ENCODE measurements at places on chromosomes 2 and 18.
A peak's percentile ranks its signal among the peaks of the same experiment; 100 is the strongest.

GRCh38 chr2:236661061-236661761, 91.6 kb downstream of the ACKR3 start:
- no peak for DNase-seq

GRCh38 chr2:224724331-224724730, 8.2 kb upstream of the CCDC195 start:
- DNase-seq: no peak

DNA sequence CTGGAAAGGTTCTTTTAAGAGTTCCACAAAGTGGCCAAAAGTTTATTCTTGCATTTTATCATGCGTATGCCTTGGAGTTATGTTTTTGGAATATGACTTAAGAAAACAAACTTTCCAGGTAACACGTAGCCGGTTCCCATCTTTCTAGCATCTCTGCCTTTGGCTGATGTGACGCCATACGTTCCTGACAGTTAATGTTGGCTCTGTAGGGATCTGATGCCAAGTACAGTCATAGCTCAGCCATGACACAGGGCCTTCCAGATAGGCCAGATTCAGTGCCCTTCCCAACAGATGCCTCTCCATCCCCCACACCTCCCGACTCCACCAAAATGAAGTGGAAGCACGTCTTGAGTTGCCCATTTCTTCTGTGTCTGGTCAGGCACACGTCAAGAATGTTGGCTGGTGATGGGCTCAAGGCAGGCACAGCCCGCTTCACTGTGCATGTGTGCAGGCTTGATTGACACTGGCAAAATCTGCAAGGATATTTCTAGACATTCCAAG, 51.0 kb upstream of the THOC1 start:
- no peak for DNase-seq

DNA sequence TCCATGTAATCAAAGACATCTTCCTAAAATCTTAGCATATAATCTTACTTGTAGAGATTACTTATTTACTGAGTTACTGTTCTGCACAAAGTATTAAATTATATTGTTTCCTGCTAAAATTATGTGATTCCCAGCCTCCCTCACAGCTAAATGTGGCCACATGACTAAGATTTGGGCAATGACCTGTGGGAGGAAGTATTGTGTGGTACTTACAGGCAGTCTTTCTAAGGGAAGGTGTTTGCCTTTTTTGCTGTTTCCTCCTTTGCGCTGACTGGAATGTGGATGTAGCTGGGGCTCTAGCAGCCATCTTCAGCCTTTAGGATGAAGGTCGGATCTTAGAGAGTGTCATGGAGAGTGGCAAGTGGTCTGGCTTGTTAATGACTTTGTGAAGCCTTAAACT, 146.3 kb upstream of the APCDD1 start:
- no peak for DNase-seq

- no peak for DNase-seq
Measured at GRCh38 chr18:61203151-61203550, 130.1 kb upstream of the CDH20 start.

GRCh38 chr2:230666885-230667712, 45.5 kb upstream of the CAB39 start:
- DNase-seq: peak; percentile 62

- DNase-seq: no peak
Measured at GRCh38 chr2:145018502-145018901, 498.6 kb upstream of the ZEB2 start.

- no peak for DNase-seq
Measured at GRCh38 chr18:64019922-64020756, 50.3 kb downstream of the SERPINB8 start.

DNA sequence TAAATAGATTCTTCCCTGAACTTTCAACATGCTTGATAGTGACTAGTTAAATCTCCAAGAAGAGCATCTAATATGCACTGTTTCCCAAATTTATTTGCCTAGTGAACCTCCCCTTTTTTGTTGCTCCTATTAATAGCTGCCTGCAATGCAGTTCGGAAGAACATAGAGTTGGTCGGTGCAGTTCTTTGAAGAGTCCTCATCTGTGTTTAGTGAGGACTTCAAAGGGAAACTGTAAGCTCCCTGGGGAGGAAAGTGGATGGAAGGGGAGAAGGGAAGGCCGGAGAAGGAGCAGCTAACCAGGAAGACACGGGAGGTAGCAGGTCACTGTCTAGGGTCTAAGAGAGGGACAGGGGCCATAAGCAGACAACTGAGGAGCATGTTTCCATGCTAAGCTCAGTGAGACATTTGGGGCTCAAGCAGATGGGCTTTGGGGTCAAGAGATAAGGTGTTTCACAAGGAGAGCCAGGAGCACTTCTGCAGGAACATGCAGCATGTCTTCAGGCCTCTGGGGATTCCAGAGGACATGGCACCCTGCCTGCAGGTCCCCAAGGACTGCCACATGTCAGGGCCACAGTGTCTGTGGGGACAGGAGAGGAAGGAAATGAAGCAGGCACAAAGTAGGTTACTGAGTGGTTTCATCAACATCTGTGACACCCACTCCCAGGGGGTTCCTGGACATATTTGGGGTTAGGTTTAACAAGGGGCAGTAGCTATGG, 48.7 kb upstream of the ANXA4 start:
- DNase-seq: peak; percentile 33

GRCh38 chr2:193187816-193188215, 993.1 kb upstream of the TMEFF2 start:
- no peak for DNase-seq

DNA sequence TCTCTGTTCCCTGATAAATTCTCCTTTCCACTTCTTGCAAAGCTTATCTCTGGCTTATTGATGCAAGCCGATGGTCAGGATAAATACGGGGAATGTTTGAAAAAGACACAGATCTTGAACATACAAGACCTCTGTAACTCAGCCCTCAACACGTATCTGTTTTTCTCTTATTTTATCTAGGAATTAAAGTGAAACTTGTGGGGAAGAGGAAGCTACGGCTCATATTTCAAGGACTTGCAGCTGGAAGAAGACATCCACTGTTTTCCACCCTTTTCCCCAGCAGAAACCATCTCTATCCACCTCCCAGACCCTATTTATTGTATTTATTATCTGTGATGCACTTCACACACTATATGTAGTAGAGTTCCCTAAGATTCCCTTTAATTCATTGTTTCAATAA, 98.4 kb upstream of the TANK start:
- DNase-seq: no peak

- DNase-seq: peak; percentile 34
Measured at GRCh38 chr18:9951022-9951859, 37.4 kb downstream of the VAPA start.

DNA sequence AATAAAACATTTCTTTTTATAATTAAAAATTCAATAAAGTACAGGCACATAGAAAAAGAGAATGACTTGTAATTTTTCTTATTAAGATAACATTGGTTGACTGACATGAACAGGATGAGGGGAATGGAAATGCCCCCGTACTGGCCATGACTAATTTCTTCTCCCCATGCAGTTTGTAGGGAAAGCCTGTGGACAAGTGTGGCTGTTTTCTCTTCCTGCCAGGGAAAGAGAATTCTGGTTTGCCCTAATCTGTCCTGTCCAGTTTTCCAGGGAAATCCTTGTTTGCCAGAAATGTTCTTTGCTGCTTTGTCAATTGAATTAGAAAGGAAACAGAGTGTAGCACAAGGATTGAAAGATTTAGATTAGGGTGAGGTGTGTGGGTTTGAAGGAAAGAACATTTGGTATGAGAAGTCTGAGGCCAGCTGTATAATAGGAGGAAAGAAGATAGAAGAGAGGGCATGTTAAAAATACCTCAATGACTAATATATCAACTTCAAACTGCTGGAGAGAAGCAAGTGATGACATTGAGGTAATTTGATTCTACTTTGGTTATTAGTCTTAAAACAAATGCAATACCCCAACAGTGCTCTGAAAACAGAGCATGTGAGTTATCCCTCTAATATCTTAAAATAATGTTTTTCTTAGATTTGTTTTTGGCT, 593.9 kb upstream of the ZNF804A start:
- DNase-seq: no peak

- DNase-seq: no peak
Measured at GRCh38 chr2:85421260-85422071, 3.0 kb downstream of the SH2D6 start.

DNA sequence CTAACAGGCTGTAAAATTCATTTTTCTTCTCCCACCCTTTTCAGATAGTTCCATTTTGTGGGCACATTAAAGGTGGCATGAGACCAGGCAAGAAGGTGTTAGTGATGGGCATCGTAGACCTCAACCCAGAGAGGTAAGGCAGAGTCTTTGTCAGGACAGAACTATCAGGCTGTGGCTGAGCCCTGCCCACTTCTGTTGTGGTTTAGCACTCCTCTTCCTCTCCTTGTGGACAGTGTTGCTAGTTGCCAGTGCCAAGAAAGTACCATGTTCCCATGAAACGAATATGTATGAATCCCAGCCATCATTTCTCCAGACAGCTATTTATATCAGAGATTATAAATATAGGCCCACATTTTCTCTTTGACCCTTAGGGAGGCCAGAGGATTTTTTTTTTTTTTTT, 1.6 kb downstream of the LGALSL start:
- DNase-seq: no peak

GRCh38 chr2:77007686-77008085, 514.5 kb downstream of the LRRTM4 start:
- no peak for DNase-seq

GRCh38 chr18:79479116-79479760, 83.5 kb downstream of the NFATC1 start:
- no peak for DNase-seq

GRCh38 chr2:137801228-137801627, 163.0 kb upstream of the HNMT start:
- no peak for DNase-seq

GRCh38 chr18:36661999-36662398, 166.8 kb downstream of the TPGS2 start:
- DNase-seq: no peak

DNA sequence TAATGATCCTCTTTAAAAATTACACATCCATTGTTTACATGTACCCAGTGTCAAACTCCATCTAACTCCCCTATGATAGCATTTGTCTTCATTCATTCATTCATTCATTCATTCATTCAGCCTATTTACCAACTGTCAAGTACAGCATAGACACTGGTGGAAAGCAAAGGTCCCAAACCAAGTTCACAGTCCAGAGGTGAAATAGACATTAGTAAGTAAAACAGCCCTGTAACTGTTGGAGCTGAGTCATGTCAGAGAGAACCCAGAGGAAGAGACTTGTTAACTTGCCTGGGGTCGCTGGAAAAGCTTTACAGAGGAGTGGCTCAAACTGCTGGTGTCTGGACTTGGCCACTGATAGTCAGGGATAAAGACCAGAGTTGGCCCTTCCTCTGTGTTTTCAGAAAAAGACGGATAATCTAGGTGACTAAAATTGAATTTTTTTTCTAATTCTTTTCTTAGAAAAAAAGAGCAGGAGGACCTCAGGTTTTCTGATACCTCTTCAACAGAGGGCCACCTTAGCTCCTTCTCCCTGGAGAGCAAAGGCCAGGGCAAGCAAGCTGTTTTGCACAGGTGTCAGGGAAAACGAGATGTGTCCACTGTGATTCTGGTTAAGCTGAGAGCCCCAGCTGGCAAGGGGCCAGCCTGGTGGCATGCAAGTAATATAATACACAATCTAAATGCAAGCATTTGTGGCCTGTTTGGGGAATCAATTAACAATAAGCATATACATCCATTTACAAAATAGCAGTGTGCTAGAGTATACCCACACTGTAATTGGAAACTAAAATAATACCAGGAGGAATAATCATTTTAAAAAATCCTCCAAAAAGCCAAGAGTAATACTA, 96.7 kb upstream of the SLC14A2 start:
- DNase-seq: no peak

GRCh38 chr2:234166531-234166930, 116.0 kb downstream of the SPP2 start:
- no peak for DNase-seq

- DNase-seq: no peak
Measured at GRCh38 chr2:47300081-47300480, 102.9 kb upstream of the MSH2 start.

DNA sequence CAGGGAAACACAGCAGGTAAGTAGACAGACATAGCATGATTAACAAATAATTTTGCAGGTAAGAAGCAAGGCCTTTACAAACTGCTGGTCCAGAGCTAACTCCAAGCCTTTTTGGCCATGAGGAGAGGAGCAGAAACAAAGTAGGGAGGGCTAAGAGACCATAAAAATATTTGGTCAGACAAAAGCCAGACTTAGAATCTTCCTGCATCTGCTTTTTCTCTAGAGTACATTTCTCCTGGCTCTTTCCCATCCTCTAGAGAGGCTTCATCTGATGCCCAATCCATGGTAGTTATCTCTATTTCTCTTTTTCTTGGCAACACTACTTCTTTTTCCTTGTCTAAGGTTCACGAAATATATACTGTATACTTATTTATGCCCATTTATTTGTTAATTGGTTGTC, 577.1 kb downstream of the PIK3C3 start:
- DNase-seq: no peak

- DNase-seq: no peak
Measured at GRCh38 chr2:64634345-64635267, 19.1 kb downstream of the SERTAD2 start.

- no peak for DNase-seq
Measured at GRCh38 chr2:14706201-14706600, 73.7 kb downstream of the LRATD1 start.

DNA sequence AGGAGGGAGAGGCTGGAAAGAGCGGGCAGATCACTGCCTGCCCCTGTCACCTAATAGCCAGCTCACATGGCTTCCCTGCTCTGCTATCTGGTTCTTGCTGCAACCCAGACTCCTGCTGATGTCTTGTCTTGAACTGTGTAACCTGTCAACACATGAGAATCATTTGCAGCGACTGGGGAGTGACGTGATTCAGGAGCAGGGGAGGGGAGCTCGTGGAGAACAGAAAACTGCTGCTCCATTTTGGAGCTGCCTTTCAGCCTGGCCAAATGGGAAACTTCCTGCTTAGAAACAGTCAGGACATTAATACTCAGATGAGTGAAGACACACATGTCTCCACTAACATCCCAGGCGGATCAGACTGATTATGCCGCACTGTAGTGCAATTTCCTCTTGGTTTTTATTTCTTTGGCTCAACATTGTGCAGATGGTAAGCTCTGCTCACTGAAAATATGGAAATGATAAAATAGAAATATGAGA, 38.1 kb downstream of the RPL37A start:
- no peak for DNase-seq

DNA sequence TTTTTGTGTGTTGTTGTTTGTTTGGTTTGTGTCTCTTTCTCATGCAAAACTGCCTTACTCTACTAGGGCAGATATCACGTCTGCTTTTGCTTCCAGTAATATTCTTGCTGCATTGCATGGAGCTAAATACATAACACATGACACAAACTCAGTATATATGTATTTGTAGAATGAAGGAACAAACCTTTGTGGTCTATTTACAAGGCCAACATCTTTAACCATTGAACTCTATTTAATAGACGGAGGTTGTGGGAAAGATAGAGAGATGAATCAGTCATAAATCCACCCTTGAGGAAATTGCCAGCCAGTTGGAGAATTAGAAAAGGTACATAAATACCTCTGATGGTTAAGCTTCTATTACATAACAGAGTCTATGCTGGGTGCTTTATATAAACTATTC, 26.0 kb upstream of the IL1RL1 start:
- DNase-seq: no peak

DNA sequence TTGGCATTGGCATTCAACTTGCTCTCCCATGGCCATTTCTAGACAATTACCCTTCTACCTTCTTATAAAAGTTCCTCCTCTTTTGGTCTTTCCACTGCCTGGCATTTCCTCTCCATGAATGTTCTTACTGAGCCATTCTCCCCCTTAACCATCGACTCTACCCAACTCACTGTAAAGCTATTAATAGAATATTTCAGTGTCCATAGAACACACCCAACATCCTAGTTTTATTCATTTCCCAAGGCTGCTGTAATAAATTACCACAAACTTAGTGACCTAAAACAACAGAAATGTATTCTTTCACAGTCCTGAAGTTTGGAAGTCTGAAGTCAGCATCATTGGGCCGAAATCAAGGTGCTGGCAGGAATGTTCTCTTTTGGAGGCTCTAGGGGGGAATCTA, 170.0 kb upstream of the ATP5MC3 start:
- DNase-seq: no peak

All from activated naive CD4-positive, alpha-beta T cell treated with anti-CD3 and anti-CD28 coated beads for 36 hours (primary cell).